ENCODE measurements at places on chromosomes 4 and X.

GRCh38 chrX:74420196-74421035, 877 bp upstream of the SLC16A2 start:
- no peak for DNase-seq

- no peak for DNase-seq
Observed at GRCh38 chrX:39396358-39396995, 595.2 kb downstream of the MID1IP1 start.

GRCh38 chr4:185852961-185853360, 41.0 kb upstream of the SORBS2 start:
- DNase-seq, result no peak

DNA sequence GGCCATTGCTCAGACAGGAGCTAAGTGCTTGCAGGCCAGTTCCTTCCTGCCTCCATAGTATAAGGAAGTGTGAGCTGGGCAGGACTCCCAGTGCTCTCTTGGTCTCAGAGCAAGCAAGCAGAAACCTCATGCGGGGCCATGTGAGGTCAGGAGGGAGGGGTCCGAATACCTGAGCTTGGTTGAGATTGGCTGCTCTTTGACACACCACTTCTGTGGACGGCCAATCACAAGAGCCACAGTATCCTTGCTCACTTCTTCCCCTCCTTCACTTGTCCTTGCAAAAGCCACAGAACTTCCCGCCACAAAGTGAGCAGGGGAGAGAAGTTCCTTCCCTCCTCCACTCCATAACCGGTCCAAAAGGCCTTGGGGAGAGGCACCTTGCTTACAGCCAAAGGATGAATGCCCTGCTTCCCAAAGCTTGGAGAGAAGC, 56.7 kb downstream of the PRPS1 start:
- DNase-seq, result no peak

- no peak for DNase-seq
Observed at GRCh38 chrX:133475521-133475920, 60.2 kb upstream of the GPC4 start.

- no peak for DNase-seq
Observed at GRCh38 chr4:28010577-28011240, 1150.1 kb downstream of the STIM2 start.

GRCh38 chr4:177699365-177700213, 257.4 kb upstream of the AGA start:
- no peak for DNase-seq
